ENCODE measurements at places on chromosomes 6 and 20. TPM values are rescaled to one million over a fixed set of nuclear protein-coding genes. Genes with fewer than 3 reads are reported as not detected.

DNA sequence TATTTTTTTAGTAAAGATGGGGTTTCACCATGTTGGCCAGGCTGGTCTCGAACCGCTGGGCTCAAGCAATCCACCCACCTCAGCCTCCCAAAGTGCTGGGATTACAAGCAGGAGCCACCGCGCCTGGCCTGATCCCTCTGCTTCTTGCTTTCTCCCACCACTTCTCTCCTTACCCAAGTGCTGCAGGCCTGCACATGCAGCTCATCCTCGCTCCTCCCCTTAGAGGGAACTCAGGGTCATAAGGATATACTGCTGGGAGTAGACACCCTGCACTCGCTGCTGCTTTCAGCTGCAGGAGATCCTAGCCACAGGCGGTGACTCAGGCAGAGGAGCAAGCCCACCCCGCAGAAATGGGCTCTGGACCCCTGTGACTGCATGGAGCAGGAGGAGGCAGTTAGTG is 40.0 kb upstream of the FANCE start:
- no peak for DNase-seq
- H3K36me3 ChIP-seq: peaks cover 10% of the 10 kb centered on the region
- H3K27ac ChIP-seq: peak overlapping the region; percentile 27
- H3K27me3 ChIP-seq: no peaks in the 10 kb centered on the region
- H3K4me1 ChIP-seq: peaks cover 43% of the 10 kb centered on the region

GRCh38 chr20:11714886-11715285 is 202.8 kb upstream of the BTBD3 start:
- no peak overlapping the region for H3K27ac ChIP-seq
- H3K27me3 ChIP-seq: no peaks in the 10 kb centered on the region
- no peaks in the 10 kb centered on the region for H3K36me3 ChIP-seq
- no peak overlapping the region for H3K4me3 ChIP-seq
- H3K4me1 ChIP-seq: no peaks in the 10 kb centered on the region
- no peak for DNase-seq

DNA sequence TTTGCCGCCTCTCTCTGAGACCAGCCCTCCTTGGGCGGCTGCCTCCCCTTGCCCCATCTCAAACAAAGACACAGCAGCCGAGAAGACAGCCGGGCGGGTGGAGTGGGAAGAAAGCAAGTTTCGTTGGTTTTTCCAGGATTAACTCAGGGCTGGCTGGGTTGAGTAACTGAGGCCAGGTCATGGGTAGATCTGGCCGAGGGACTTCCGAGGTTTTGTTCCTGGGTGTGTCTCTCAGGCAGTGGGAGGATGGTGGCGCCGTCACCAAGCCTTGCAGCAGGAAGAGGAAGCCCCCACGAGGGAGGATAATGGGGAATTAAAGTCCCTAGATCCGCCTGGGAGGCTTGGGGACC is 167.2 kb downstream of the TTLL2 start:
- DNase-seq: no peak
- no peaks in the 10 kb centered on the region for H3K36me3 ChIP-seq
- H3K27me3 ChIP-seq: peaks cover 2% of the 10 kb centered on the region
- no peak overlapping the region for H3K27ac ChIP-seq
- no peak overlapping the region for H3K4me3 ChIP-seq
- no peaks in the 10 kb centered on the region for H3K4me1 ChIP-seq

GRCh38 chr20:36847009-36847709 is 28.8 kb upstream of the TLDC2 start:
- no peaks in the 10 kb centered on the region for H3K36me3 ChIP-seq
- H3K27ac ChIP-seq: no peak overlapping the region
- DNase-seq: no peak
- no peak overlapping the region for H3K4me3 ChIP-seq

GRCh38 chr20:46672543-46673148 is 16.6 kb downstream of the TP53RK start:
- no peak overlapping the region for H3K27ac ChIP-seq
- no peaks in the 10 kb centered on the region for H3K36me3 ChIP-seq
- H3K4me3 ChIP-seq: no peak overlapping the region
- peaks cover 3% of the 10 kb centered on the region for H3K27me3 ChIP-seq
- peak; percentile 34 for DNase-seq

DNA sequence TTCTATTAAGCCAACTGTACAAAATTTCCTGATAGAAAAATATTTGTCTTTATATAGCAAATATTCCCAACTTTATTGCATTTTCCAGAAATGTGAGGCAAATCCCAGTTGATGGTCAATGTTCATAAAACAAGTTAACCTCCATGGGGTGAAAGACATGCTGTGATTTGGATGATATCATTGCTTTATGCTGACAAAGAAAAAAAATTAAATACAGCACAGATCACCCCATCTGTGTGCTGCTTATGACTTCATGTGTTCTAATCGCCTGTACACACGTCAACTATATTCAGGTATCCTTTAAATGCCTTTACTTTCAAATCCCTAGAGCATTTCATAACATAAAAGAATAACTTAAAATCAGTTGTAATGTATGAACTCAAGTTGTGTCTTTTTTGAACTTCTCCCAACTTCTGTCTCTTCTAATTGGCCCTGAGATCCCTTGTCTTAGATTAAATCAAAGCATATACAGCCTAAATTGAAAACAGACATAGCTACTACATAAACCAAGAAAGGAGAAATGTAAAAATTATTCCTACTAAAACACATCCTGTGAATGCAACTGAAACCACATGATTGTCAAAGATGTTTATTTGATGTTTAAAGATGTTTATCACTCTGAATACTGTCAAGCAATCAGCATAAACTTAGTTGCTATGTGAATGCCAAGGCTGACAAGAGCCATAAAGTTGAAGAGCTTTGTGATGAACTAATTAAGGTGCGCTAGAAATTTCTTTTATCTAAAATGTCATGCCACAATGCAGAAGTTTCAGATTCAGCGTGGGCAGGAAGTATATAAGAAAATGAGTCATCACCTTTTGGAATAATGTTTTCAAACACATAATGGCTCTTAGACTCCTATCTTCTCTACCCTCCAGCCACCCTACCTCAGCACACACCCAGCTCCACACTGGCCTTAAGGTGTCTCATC is 68.7 kb downstream of the FILIP1 start:
- H3K27me3 ChIP-seq: peaks cover 13% of the 10 kb centered on the region
- H3K27ac ChIP-seq: no peak overlapping the region
- H3K4me1 ChIP-seq: peaks cover 9% of the 10 kb centered on the region
- no peaks in the 10 kb centered on the region for H3K36me3 ChIP-seq
- no peak for DNase-seq
- H3K4me3 ChIP-seq: no peak overlapping the region

DNA sequence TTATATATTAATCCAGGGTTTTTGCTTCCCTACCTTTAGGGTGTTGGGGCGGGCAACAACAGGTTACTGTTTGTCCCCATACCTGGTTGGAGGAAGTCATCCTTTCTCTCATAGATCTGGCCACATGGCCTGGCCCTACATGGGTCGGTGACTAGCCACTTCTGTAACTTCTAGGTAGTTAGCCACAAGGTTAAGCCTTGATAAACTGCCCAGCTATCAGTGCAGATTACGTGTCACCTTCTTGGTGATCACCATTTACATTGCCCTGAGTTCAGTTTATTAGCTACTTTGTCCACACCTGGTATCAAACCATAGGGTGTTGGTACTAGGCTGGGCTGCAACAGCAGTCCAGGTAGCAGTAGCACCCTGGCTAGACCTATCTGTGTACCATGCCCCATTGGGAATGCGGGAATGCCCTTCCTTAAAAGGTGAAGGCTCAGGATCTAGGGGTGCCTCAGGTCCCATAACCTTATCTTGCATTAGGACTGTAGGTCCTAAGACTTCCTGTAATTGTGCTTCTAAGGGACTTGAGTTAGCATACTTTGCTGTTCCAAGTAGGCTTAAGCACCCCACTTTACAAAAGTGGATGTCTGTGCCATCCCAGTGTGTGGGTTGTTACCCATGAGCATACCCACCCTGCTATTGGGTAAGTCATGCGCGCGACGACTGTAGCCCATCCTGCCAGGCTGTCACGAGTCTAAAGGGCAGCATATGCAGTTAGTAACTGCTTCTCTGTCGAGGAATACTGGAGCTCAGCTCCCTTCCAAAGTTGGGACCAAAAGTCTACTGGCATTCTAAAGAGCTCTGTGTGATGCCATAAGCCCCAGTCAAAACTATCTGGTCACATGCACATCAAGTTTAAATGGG is 5.2 kb downstream of the ZKSCAN3 start:
- peak overlapping the region; percentile 85 for H3K4me3 ChIP-seq
- DNase-seq: no peak
- H3K27ac ChIP-seq: no peak overlapping the region
- peaks cover 33% of the 10 kb centered on the region for H3K4me1 ChIP-seq

GRCh38 chr6:36989264-36989663 is 3.3 kb upstream of the MTCH1 start:
- peaks cover 10% of the 10 kb centered on the region for H3K4me1 ChIP-seq
- no peak overlapping the region for H3K27ac ChIP-seq
- H3K4me3 ChIP-seq: no peak overlapping the region
- no peak for DNase-seq
- peaks cover 22% of the 10 kb centered on the region for H3K27me3 ChIP-seq

DNA sequence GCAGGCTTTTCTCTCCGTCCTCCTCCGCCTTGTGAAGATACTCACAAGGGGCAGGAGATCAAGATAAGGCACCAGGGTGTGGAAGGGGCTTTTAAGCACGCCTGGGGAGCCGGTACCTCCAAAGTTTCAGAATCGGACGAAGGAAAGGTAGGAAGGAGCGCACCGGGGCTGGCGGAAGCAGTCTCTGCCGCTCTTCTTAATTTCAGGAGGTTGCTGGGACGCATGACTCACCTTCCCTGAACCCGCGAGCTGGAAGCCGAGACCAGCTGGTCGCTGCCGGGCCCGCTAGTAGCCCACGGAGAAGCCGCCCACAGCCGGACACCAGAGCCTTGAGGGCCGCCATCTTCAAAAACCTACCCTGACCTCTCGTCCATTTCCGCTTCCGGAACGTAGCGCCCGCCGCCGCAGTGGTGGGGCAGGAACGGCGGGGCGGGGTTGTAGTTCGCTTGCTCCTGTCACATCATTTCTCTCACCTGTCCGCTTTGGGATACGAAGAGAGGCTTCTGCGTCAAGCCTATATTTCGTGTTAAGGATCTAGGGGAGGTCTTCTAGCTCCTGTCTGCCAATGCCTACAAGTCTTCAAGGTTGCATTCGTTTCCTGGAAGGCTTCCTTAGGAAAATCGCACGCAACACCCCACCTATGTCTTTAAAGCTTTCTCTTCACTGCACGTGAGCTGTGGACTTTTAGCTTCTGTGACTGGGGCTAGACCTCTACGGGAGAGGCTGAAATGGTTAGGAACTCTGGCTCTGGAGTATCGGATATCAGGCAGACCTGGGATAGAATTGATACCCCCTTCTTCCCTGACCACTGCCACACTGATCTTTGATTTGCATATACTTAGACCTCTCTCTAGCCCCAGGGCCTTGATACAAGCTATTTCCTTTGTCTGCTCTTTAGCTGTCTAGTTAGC is at the start of gene MRPS18A:
MRPS18A (minus strand) TSS at position 355 of the 911 bp plus-strand sequence; CDS start at position 343, 12 bp downstream.
- H3K36me3 ChIP-seq: peaks cover 4% of the 10 kb centered on the region
- DNase-seq: peak; percentile 90
- no peaks in the 10 kb centered on the region for H3K27me3 ChIP-seq
- peaks cover 36% of the 10 kb centered on the region for H3K4me1 ChIP-seq

DNA sequence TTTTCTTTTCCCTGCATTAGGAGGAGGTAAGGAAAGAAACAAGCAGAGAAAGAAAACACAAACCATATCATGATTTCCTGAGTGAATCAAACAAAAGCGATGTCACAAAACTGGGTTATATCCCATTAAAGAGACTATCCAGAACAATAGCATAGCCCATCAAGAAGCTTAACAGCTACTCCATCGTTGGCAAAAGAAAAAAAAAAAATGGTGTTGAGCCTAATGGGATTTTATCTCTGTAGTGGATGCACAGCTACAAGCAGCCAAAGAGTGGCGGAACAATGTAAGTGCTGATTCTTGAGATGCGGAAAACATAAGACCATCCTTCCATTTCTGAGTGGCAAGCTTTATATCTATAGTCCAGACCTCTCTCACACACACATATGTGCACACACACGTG is 106.2 kb upstream of the NRSN1 start:
- no peak for DNase-seq
- no peaks in the 10 kb centered on the region for H3K4me1 ChIP-seq

- DNase-seq: no peak
- peaks cover 37% of the 10 kb centered on the region for H3K4me1 ChIP-seq
- H3K27ac ChIP-seq: no peak overlapping the region
These were observed 38.6 kb upstream of the PIM1 start for GRCh38 chr6:37131104-37131959.

GRCh38 chr6:57216235-57217101 is 5.6 kb downstream of the RAB23 start:
- no peak for DNase-seq
- no peak overlapping the region for H3K4me3 ChIP-seq
- H3K36me3 ChIP-seq: peaks cover 25% of the 10 kb centered on the region
- H3K4me1 ChIP-seq: peaks cover 25% of the 10 kb centered on the region
- H3K27ac ChIP-seq: no peak overlapping the region
- H3K27me3 ChIP-seq: peaks cover 3% of the 10 kb centered on the region

Gene YWHAB
- 252 TPM for total RNA-seq

Gene CD93
- 0.54 TPM for total RNA-seq

Gene SLC17A9
- total RNA-seq: 34.1 TPM

Gene MRPS18A
- 47.4 TPM for total RNA-seq

Gene HLA-DPB1
- total RNA-seq: 150 TPM

Data from activated CD8-positive, alpha-beta memory T cell treated with anti-CD3 and anti-CD28 coated beads, Interleukin-2, amount 10 ng/mL, durations not matched to agents 7 days and 5 days (primary cell).